ENCODE measurements at places on chromosomes 7 and 10. TPM values are rescaled to one million over a fixed set of nuclear protein-coding genes. Genes with fewer than 3 reads are reported as not detected.

Gene HELLS
- not detected for polyA plus RNA-seq

Gene C10orf67
- not detected for polyA plus RNA-seq

Gene UTF1
- not detected for polyA plus RNA-seq

Gene REEP3
- 8.3 TPM for polyA plus RNA-seq

Gene LIPK
- not detected for polyA plus RNA-seq

Gene NPC1L1
- polyA plus RNA-seq: not detected

Gene MYOZ1
- polyA plus RNA-seq: not detected

Gene CHAT
- polyA plus RNA-seq: not detected

Gene BTBD16
- not detected for polyA plus RNA-seq

Gene POMZP3
- polyA plus RNA-seq: 4.7 TPM

Gene HTR7
- polyA plus RNA-seq: 3.1 TPM

Gene CREB5
- polyA plus RNA-seq: 4.1 TPM

Gene HKDC1
- 1.6 TPM for polyA plus RNA-seq

Gene NHLRC2
- polyA plus RNA-seq: 5.8 TPM

Gene WDFY4
- polyA plus RNA-seq: not detected

Gene INPP5A
- polyA plus RNA-seq: 427 TPM

Gene MYO3A
- not detected for polyA plus RNA-seq

Gene TNKS2
- polyA plus RNA-seq: 26.2 TPM

Gene LLCFC1
- not detected for polyA plus RNA-seq

Gene CALCR
- not detected for polyA plus RNA-seq

Gene CARD11
- polyA plus RNA-seq: not detected

Gene SYT15
- polyA plus RNA-seq: 0.81 TPM

Gene CRHR2
- polyA plus RNA-seq: not detected

Gene SRRM3
- polyA plus RNA-seq: 7.0 TPM

Gene PRRT4
- 2.1 TPM for polyA plus RNA-seq

All from Purkinje cell (primary cell).